ENCODE measurements at places on chromosomes 3 and 15. TPM values are rescaled to one million over a fixed set of nuclear protein-coding genes. Genes with fewer than 3 reads are reported as not detected.

The PIAS1 gene
- 27.1 TPM for total RNA-seq

- DNase-seq = no peak
Observed at GRCh38 chr15:44029003-44029402, 166.1 kb downstream of the FRMD5 start.

GRCh38 chr3:56823421-56823926 is 21.7 kb upstream of the ARHGEF3 start:
- DNase-seq = no peak

DNA sequence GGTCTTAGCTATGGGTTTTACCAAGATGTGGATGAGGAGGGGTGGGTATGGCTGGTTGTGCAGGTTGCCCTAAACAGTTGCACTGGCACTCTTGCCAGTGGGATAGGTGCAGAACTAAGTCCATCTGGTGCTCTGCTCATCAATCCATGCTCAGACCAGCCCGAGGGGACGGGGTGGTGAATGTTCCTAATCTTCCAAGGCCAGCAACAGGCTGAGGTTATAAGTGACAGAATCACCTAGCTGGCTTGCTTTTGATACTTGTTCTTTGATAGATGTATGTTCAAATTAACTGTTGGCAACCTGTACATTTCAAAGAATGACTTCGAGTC is 53.5 kb upstream of the CCR2 start:
- DNase-seq = no peak

- DNase-seq = peak; percentile 77
Observed at GRCh38 chr3:66039590-66039887, 821 bp upstream of the MAGI1 start.

- no peak for DNase-seq
Observed at GRCh38 chr3:49492969-49493368, 22.9 kb downstream of the DAG1 start.

- no peak for DNase-seq
Observed at GRCh38 chr15:68812069-68812468, 8.6 kb downstream of the ANP32A start.

DNA sequence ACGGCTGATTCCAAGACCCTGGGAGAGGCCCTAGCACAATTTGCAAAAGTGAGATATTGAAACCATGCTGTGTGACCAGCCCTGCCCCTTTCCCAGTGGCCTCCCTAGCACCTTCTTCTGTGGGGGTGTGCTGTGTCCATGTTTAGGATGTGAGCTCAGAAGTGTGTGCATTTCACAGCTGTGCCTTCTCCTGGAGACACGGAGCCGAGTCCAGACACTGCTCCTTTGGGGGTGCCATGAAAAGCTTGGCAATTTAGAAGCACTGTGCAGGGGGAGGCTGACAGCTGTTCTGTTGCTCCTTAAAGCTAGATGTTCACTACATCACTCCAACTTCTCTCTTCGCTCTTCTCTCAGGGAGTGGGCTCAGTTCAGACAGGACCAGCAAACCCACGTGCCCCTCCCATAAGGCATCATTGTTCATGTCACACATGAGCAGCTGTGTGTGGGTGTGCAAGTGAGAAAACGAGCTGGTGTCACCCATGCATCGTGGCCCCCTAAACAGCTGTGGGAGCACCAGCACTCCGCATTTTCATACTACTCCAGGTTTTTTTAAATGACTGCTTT is 492.6 kb downstream of the GABRG3 start:
- DNase-seq = no peak

- no peak for DNase-seq
Observed at GRCh38 chr3:49566312-49566711, 12.0 kb downstream of the BSN start.

- DNase-seq = no peak
Observed at GRCh38 chr3:62582495-62583172, 209.3 kb upstream of the FEZF2 start.

The GPR171 gene
- 1.2 TPM for total RNA-seq

DNA sequence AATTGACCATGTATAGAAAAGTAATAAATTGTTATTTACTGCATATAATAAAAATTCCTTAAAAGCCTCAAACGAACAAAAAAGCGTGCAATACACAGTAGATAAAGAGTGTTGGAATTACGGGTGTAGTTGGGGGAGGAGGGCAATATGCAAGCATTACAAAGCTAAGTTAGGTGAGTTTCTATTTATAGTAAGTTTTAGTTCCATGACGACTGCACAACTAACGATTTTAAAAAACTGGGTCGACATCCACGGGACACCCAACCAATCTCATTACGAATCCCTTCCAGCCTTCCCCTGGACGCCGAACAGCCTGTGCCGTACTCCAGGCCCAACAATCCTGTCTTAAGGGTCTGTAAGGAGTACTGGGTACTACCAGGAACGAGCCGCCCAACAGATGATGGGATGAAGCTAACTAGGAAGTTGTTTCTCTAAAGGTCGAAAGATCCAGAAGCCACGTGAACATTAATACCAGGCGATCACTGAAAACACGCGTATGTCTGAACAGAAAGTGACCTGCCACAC is 677 bp downstream of the POLQ start:
- no peak for DNase-seq

The EDEM1 gene
- 9.2 TPM for total RNA-seq

- peak; percentile 29 for DNase-seq
Observed at GRCh38 chr3:188624384-188624783, 470.4 kb downstream of the LPP start.

The C3orf22 gene
- not detected for total RNA-seq

The ARRDC4 gene
- total RNA-seq = 20.1 TPM

- no peak for DNase-seq
Observed at GRCh38 chr3:184656829-184657681, 54.8 kb downstream of the MAGEF1 start.

DNA sequence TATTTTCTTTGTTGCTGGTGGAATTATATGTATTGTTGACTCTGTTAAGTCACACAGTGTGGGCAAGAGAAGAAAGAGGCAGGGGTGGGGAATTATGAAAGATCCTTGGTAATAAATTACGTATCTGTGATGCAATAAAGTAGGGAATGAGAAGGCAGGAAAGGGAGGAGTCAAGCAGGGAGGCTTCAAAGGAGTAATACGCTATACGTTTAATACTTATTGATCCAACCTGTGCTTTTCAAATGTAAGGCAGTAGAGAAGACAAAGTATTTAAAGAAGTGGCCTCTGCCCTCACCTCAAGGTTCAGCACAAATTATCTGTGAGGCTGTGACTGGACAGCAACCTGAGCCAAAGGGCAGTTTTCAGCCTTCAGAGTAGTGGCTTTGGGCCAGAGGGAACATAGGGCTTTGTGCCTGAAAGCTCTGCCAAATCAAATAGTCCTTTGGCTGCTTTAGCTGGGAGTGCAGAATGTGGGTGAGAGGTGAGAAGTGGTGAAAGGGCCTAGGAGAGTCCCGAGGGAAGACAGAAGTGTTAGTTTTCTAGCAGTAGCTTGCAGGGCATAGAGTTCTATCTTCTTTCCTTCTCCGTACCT is 1.2 kb upstream of the PLIN1 start:
- peak; percentile 74 for DNase-seq

- peak; percentile 68 for DNase-seq
Observed at GRCh38 chr3:197406266-197406665, 107.9 kb upstream of the DLG1 start.

The CSTA gene
- 9.3 TPM for total RNA-seq

DNA sequence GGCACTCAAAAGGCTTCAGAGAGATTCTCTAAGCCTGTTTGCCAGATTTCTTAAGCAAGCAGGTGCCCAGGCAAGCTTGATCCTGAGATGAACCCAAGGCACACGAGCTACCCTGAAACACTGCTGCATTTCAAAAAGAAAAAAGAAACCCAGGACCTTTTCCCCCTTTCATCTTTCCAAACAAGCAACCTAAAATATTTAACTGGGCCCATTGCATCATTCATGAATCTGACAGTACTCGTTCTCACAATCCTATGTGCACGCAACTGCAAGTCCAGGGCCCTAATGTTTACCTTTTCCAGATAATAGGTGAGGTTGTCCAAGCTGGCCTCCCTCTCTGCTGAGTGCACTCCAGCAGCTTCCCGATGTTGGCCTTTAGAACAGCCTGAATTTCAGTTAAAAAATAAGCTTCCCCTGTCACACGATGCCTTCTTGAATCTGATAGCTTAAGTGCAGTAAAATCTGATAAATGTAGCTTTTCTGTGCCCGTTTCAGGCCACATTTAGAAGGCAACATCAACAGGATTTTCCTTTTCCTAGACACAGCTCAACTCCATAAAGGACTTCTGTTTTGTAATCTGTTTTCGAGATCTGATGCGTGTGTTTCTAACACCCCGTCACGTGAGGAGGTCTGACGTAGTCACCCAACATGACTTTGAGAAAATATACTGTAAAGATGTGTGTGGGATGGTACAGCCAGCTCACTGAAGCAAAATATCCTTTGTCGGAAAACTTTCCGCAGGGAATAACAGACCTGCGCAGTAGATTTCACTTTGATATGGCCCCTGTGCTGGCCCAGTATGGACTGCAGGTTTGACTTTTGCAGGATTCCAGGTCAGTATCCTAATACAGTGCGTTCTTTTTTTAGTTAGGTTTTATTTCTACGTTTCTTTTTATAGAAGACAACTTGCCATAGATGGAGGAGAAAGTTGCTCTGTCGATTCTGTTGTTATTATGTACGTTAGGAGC is 55.1 kb upstream of the RASA2 start:
- no peak for DNase-seq

DNA sequence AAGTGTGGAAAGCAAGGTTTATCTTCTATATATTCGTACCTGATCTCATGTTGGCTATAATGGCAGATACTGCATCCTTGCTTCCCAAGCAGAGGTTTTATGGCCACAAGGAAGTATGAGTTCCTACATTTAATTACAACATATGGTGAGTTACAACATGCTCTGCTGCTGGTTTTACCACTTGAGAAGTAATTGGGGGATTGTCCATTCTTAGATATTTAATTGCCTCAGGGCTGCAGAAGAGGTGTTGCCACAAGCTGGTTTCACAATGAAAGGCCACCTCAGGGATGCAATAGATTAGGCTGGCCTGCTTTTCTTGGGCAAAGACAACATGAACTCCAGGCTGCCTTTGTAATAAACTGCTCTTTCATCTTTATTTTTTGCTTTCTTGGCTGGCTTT is 48.6 kb downstream of the RAP2B start:
- no peak for DNase-seq

The SCAANT1 gene
- not detected for total RNA-seq

The TMEM45A gene
- 12.3 TPM for total RNA-seq

GRCh38 chr3:21216598-21216997 is 534.4 kb downstream of the ZNF385D start:
- no peak for DNase-seq

- peak; percentile 61 for DNase-seq
Observed at GRCh38 chr15:63504979-63505841, 817 bp downstream of the USP3 start.

The GABRB3 gene
- 26.1 TPM for total RNA-seq

- peak; percentile 91 for DNase-seq
Observed at GRCh38 chr3:46935168-46935858, 41.2 kb downstream of the CCDC12 start.

DNA sequence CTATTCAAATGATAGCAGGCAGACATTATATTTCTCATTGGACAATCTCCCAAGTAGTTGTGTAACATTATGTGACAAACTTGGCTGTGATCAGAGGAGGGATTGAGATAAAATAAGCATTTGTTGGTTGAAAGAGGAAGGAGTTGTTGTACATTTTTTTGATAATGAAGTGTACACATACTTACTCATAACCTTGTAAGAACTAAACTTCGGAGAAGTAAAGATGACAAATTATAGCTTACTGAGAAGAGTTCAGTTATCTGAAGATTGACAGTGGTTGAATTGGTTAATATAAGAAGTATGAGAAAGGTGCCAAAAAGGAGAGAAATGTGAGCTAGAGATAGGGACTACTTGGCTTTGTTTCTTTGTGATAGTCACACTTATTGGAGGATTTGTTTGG is 32.6 kb downstream of the STT3B start:
- DNase-seq = no peak

DNA sequence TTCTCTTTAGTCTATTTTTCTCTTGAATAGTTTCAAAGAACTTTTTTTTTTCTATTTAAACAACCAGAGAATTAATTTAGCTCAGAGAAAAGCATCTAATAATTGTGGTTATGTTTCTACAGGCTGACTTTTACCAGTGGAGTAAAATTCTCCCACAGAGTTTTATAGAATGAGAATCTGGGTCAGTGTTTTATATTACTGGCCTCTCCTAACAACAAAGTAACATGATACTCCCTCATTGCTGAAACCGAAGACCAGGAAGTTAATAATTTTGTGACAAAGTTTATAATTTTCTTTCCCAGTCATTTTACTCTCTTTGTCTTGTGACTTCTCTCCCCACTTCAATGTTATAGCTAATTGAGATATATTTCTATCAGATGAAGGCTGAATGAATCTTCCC is 946.9 kb downstream of the EPHA3 start:
- no peak for DNase-seq

GRCh38 chr3:139319428-139320402 is 24.1 kb upstream of the MRPS22 start:
- DNase-seq = no peak

DNA sequence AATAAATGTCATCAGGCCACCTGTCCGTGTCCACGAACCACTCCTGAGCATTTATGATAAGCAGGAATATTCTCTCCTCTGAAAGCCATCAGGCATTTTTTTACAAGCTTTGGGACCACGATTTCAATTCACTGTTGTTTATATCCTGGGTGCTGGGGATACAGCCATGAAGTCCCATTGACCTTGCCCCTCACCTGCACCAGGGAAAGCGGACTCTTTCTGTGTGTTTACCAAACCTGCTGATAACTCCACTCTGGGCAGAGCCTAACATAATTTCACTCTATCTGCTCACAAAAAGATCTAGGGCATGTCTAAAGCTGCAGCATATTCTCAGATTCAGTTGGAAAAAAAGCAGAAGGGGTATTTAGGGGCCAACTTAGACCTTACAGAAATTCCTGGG is 4.8 kb downstream of the DNASE1L3 start:
- no peak for DNase-seq

The ZNF770 gene
- total RNA-seq = 35.8 TPM

The OR5K2 gene
- total RNA-seq = not detected

The RASL12 gene
- total RNA-seq = 63.3 TPM

- DNase-seq = no peak
Observed at GRCh38 chr15:88624971-88625490, 3.9 kb downstream of the AEN start.

DNA sequence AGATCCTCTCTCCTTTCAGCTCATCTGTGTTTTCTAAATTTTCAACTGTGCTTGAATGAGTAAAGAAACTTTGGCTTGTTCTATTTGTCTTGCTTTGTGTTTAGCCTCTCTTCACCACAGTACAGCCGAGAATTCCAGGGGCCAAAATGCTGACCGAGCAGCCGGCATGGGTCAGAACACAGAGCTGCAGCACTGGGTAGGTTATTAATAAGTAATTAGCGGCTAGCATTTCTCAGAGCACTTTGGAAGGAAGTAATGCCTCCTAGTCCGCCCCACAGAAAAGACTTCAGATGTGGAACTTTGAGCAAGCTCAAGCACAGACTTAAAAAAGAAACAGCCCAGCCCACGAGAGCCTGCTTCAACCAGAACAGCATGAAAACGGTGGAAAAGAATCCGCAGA is 343.9 kb downstream of the ARRDC4 start:
- no peak for DNase-seq

The SSR3 gene
- 162 TPM for total RNA-seq

- DNase-seq = no peak
Observed at GRCh38 chr3:160065282-160065681, 76.6 kb downstream of the IL12A start.

Measured in left cardiac atrium (tissue), 4 donors.